A549 (cell line): ENCODE measurements at places on chromosomes 7 and 10.

GRCh38 chr10:108036265-108036664, 871.8 kb upstream of the SORCS1 start:
- no peak for DNase-seq

DNA sequence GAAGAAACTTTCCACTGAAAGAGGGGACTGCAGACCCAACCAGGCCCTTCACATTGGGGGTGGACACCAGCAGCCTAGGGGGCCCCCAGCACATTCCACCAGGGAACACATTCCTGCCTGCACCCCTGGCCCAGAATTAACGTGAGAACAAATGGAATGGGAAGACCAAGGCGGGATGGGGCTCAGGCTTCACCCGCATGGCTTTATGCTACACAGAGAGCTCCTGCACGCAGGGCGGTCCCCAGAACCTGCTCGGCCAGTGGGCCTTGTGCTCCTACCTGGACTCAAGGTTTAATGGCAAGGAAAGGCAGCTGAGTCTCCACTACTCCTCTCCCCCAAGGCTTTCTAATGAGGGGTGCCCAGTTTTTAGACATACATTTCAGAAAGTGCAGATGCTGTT, 146.3 kb upstream of the GPR26 start:
- DNase-seq = no peak

DNA sequence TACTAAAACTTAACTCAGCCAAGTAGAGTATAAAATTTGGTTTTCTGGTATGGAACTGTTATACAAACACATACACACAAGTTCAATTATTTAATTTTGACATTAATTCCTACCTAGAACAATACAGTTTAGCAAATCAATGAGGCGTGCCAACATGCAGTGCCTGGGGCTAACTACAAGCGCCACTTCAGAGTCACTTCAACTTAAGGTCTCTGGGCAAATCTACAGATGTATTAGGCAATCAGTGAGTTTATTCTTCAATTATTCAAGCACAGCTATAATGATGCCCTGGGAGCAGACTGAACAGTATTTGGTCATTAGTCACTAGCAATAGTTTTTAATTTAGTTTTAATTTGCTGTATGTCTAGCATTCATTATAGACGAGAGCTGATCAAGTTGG, 51.6 kb downstream of the HIBADH start:
- no peak for DNase-seq

GRCh38 chr10:45395554-45395953, 21.5 kb downstream of the ALOX5 start:
- no peak for DNase-seq

- DNase-seq = no peak
These were observed 1.4 kb upstream of the GIMAP5 start for GRCh38 chr7:150735596-150736358.

DNA sequence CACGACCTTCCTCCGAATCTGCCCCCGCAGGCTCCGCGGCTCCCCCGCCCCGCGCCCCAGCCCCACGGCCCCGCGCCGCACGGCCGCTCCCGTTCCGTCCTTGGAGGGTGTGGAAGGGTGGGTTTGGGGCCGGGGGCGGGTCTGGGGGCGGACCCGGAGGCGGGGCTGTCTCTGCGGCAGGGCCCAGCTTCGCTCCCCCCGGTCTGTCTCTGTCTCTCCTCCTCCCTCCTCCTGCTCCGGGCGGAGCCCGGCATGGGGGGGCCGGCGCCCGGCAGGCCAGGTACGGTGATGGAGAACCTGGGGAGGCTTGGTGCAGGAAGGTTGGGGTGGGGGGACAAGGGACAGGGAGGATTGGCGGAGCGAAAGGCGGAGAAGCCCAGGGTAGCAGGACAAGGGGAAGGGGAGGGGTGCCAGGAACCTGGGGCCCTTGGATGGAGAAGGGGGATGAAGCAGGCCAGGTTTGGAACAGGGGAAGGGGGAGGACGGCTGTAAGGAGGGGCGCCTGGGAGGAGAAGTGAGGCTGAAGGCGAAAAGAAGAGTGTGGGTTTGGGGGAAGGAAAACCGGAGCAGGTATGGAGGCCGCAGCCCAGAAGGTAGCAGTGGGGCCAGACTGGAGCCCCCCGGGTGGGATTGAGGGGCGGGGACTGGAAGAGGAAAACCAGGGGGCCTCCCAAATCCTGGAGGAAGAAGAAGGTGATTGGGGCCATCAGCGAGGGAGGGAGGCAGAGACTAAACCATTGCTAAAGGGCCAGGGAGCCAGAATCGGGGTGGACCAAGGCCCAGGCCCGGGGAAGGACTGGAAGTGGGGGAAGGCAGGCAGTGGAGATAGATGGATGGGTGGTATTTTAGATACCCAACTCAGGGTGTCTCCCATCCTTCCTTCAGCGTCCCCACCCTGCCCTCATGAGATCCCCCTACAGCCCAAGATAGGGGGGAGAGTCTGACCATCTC, at the start of gene NYAP1:
Gene NYAP1 (plus strand): TSS at position 206 of the 951 bp plus-strand sequence. CDS start 1,385 bp downstream, outside the sequence.
- DNase-seq = peak; percentile 53

- DNase-seq = no peak
These were observed 87.4 kb upstream of the ITGB1 start for GRCh38 chr10:33045421-33045820.

- no peak for DNase-seq
These were observed 8.0 kb downstream of the DGKI start for GRCh38 chr7:137838706-137839315.
